ENCODE measurements at places on chromosomes 2 and 18.

DNA sequence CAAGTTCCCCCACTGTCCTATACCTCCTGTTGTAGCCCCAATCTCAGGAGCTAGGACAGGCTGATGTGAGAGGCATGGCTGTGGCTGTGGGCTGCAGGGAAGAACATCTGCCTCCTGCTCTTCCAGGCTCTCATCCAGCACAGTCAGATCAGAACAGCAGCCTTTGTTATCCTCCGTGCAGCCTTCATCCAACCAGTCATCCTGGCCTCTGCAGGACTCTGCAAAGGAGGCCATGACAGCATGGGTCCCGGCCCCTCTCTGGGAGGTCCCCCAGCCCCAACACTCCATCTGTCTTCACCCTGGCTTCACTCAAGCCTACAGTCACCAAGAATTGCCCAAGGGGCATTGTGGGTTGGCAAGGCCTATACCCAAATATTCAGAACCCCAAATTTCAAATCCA, 223.2 kb upstream of the COPS8 start:
- DNase-seq = no peak

DNA sequence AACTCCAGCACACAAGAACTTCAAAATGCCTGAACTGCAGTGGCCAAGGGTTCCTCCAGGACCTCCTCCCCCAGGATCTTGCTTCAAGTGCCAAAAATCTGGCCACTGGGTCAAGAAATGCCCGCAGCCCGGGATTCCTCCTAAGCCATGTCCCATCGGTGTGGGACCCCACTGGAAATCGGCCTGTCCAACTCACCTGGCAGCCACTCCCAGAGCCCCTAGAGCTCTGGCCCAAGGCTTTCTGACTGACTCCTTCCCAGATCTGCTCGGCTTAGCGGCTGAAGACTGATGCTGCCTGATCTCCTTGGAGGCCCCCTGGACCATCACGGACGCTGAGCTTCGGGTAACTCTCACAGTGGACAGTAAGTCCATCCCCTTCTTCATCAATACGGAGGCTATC, 306.4 kb downstream of the RBM43 start:
- no peak for DNase-seq

DNA sequence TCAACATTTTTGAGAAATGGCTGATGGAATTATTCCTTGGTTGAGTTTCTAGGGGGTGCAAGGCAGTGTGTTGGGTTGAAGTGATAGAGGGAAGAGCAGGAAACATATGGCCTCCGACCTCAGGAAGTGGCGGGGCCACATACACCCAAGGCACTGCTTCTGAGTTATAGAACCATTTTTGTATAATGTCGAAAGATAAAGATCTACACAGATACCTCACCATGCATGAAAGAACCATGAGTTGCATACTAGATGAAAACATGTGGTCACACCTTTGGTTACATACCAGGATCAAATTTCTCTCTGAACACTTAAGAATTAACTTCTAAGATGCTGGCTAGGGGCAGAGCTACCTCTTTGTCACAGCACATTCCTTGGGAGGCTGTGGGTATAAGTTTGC, 23.2 kb downstream of the LAMA3 start:
- DNase-seq = no peak

DNA sequence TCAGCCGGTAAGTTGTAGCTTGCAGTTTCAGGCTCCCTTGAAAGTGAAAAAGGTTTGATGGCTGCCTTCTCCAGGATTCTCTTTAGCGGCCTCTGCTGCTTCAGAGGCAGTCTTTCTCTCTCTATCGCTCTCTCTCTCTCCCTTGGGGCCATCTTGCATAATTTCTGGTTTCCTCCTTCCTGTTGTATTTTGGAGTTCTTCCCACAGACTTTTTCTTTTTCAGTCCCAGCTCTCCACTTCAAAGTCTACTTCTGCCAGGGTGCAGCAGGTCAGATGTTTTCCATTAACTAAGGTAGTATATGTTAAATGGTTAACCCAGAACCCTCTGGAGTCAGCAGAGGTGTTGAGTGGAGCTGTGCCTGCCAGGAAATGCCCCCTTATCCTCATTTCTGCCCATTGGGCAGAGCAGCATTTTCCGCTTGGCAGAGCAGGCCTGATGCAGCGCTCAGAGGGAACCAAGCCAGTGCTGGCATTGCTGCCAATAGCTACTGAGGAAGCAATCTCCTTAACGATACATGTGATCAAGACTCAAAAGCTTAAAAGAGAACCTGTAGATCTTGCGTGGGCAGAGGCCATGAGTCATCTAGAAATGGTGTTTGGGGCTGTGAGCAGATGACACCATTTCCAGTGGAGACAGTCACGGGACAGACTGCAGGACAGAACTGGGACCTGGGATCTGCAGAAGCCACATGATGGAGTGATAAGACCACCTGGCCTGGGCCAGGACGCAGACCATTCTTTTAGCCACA, 20.8 kb downstream of the DBI start:
- DNase-seq = peak; percentile 21

DNA sequence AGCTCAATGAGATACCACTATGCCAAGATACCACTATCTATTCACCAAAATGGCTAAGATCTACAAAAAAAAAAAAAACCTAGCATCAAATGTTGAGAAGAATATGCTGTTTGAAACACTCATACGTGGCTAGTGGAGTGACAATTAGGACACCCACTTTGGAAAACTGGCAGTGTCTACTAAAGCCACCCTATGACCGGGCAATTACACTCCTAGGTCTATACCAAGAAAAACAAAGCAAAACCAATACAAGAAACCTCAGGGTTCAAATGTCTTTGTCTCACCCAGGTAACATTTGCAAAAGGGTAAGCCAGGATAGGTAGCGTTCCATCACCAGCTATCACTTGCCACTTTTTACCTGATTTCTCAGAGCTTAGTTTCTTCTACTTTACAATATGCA, 123.6 kb upstream of the CAB39 start:
- no peak for DNase-seq

DNA sequence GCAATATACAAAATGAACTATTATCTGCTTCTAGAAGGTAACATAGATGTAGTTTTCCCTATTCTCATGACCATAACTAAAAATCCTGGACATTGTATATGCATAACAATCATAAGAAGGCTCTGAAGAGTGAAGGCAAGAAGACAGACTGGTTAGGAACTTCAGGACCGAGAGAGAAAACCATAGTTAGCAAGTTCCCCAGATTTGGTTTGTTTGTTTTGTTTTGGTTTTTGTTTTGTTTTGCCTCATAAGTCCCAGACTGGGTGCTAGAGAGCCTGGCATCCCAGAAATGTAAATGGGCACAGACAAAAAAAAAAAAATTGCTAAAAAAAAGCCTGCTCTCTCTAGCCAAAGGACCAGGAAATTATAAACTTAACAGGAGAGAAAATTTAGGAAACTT, 192.2 kb upstream of the FBXO11 start:
- no peak for DNase-seq

GRCh38 chr2:182179176-182179575, 193.5 kb downstream of the PPP1R1C start:
- DNase-seq = no peak

DNA sequence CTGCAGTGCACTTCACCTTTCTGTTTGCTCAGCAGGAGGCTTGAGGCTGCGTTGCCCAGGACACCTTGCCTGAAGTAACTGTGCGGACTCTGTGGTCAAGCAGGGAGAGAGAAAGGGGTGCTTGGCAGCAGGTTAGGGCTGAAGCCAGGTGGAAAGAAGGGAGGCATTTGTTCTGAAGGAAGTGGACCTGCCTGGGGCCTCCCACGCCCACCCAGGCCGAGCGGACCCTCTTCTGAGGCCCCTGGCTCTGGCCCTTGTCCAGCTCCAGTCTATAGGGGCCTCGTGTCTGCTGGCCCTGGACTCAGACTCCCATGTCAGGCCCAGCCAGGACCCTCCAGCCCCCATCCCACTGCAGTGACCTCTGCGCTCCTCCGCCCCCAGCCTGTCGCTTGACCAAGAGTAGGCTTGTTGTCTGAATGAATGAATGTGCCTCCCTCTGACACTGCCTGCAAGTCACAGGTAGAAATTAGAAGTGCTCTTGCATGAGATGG, 2.5 kb downstream of the SNED1 start:
- DNase-seq = no peak

DNA sequence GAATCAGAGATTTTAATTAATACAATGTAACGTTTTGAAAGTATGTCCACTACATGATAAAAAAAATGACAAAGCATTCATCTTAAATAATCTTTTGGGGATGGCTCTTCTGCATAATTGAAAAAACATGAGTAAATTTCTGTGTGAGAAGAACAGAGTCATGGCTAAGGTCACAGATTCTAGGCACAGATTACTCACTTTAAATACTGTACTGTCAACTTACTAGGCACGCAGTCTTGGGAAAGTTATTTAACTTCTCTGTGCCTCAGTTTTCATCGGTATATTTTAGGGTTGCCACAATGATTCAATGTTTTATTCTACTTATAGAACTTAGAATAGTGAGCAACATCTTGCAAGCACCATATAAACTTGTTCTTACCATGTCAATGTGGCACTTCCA, 49.2 kb downstream of the TMEFF2 start:
- DNase-seq = no peak

DNA sequence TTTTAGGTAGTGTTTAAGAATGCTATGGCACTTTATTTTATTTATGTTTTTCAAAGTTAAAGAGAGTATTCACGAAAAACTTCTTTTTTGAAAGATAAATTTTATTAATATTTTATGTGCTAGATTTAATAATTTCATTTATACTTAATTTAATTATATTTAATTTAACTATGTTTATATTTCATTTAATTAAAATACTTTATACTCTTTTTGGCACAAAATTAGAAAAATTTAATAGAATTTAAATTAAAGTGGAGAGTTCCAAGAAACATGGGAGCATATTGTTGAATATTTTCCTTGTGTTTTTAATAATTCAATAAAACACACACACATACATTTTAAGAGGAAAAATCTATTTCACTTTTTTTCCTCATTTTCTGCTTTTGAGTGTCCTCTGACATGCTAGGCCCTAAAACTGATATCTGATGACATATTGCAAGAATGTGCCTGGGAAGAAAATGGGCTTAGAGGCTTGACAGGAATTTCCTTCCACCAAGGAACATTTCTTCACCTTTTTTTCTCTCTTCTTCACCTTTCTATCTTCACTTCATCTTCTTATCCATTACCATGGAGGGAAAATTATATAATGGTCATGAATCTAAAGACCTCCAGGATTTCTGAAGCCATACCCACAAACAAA, 15.4 kb downstream of the ARHGAP28 start:
- no peak for DNase-seq

DNA sequence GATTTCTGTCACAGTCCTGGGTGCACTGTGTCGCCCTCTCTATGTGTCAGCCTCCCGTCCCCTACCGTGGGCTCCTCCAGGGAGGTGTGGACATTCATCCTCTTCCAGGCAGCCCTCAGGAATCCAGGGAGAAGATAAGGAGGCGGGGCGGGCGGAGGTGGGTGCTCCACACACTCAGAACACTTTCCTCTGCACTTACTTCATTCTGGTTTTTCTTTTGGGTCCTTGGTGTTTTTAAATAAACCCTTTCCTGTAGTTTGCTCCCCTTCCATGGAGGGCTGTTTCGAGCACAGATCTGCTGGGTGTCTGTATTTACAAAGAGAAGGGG, 183.9 kb downstream of the FAM210A start:
- DNase-seq = no peak

DNA sequence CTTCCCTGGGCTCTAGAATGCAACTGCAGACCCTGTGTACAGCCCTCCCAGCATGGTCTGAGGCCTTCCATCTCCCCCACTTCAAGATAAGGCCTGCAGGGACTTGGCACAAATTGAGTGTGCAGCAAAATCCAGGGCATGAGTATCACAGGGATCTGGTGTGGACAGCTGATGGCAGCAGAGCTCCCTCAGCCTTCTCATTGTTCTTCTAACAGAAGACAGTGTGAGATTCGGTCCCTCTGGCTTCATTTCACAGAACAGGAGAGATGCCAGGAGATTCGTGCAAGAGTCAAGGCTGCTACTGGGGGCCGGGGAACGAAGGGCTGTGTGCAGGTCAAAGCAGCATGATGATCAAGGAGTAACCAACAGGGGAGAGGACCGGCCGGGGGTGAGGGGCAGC, 85.8 kb downstream of the UXS1 start:
- DNase-seq = no peak

DNA sequence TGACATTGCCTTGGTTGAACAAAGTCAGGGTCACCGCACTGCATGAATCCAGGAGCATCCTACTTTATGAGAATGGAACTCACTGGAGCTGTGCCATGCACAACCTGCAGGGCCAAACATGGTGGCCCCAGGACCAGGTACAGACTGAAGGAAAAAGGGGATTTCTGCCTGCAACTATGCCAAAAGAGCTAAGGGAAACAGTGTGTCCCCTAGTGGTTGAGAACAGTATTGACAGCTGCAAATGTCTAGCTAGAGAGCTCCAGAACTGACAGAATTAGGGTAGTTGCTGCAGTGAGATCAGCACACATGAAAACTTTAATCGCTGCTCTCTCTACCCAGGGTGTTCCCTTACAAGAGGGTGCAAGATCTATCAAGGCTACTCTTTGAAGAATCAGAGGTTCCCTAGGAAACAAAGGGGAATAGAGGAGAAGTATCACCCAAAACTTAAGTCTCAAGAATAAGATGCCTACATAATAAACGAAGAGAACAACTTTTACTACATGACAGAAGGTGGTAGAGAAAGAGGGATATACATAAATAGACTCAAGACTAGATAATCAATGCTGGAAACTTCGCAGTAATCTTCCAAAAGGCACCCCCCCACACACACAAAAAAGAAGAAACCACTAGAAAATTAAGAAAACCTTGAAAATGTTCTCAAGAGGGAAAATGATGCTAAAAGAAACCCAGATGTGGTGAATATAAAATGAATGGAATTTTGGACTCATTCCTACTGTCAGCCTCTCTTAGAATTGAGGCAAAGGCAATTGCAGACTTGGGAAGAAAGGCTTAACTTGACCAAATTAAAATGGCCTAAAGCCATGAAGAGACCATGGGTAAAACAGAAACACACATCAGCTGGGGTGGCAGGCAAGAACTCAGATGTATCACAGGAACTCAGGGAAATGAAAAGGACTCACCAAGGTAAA, 43.6 kb upstream of the IHH start:
- DNase-seq = no peak

DNA sequence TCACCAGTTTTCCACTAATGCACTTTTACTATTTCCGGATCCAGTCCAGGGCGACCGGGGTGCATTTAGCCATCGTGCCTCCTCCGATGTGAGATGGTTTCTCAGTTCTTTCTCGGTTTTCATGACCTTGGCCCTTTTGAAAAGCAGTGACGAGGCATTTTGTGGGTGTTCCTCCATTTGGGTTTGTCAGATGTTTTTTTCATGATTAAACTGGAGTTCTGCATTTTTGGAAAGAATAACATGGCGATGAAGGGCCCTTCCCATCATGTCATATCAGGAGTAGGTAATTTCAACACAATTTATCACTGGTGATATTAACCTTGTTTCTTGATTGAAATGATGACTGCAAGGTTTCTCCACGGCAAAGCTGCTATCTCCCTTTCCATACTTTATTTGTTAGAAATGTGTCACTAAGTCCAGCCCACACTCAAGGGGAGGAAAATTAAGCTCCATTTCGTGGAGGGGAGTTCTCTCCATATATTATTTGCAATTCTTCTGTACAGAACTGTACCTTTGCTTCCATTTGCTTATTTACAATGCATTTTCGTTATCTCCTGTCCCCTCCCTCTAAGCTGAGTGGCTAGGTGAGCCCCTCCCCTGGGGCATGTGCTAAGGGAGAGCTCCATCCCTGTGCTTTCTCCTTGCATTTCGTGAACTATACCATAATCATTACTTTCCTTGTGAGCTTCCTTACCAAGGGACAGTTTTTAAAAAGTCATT, 8.9 kb upstream of the KLF11 start:
- no peak for DNase-seq

- no peak for DNase-seq
Measured at GRCh38 chr2:225017713-225018112, 24.6 kb downstream of the DOCK10 start.

- DNase-seq = no peak
Measured at GRCh38 chr2:1393321-1393720, 19.9 kb upstream of the TPO start.

Measured in AG04449 (cell line).